ENCODE measurements at places on chromosomes 7 and 10. TPM values are rescaled to one million over a fixed set of nuclear protein-coding genes. Genes with fewer than 3 reads are reported as not detected.

GRCh38 chr10:71512312-71512711 is 115.6 kb downstream of the CDH23 start:
- DNase-seq: no peak

DNA sequence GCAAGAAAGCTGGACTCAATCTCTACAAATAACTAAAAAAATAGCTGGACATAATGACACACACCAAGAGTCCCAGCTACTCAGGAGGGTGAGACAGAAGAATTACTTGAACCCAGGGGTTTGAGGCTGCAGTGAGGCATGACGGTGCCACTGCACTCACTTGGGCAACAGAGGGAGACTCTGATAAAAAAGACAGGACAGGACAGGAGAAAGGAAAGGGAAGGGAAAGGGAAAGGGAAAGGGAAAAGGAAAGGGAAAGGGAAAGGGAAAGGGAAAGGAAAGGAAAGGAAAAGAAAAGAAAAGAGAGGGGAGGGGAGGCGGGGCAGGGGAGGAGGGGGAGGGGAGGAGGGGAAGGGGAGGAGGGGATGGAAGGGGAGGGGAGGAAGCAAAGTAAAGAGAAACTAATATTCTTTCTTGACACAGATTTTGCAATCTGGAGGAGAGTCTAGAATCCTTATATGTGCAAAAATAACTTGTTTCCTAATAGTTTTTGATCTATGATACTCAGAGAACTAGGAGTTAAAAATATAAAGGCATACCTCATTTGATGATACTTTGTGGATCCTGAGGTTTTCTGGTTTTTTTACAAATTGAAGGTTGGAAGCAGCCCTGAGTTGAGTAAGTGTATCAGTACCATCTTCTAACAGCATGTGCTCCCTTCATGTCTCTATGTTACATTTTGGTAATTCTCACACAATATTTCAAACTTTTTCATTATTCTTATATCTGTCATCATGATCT is 8.0 kb downstream of the SAR1A start:
- no peak for DNase-seq

- DNase-seq: no peak
Observed at GRCh38 chr10:109173121-109173520, 750.2 kb downstream of the XPNPEP1 start.

- peak; percentile 54 for DNase-seq
Observed at GRCh38 chr10:10589540-10590303, 427.9 kb upstream of the CELF2 start.

DNA sequence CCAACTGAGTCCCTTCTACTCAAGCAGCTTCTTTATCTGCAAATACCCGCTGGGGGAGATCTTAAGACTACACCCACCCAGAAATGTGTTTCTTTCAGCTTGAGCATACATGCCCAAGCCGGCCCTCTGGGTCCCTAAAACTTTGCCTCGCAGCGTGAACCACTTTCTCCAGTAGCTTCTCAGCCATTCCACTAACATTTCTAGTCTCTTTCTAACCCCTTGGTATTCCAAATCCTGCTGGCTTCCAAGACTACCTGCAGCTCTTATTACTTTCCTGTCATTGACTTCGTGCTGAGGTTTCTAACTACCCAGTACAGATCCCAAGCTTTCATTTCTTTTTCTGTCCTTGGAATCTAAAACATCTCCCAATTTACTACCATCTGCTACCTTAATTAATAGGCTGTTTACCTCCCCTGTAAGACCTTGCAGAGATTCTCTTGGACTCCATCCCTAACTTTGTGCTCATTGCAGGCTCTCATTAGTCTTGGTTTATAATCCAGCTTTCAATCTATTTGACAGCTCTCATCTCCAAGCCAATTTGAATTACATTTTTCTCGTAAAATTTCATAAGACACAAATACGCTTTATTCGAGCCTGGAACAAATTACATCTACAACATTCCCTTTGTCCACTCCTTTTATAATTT is 153.6 kb downstream of the FGFR2 start:
- DNase-seq: no peak

DNA sequence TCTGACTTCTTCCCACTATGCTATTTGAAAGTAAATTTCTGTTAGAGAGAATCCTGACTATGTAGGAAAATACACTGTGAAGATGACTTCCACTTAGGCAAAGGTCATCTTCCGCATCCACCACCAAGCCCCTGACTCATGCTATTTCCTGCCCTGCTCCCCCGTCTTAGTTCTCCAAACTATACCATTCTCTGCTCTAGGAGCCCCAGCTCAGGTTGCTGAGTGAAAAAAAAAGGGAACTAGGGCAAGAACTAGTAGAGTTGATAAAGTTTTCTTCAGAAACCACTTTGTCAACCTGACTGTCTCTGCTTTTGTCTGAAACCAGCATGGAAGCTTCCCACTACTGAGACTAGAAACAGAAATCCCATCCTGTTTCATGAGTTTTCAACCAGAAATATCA is 96.9 kb downstream of the EVX1 start:
- no peak for DNase-seq

- peak; percentile 32 for DNase-seq
Observed at GRCh38 chr10:100346351-100346764, 675 bp upstream of the SCD start.

DNA sequence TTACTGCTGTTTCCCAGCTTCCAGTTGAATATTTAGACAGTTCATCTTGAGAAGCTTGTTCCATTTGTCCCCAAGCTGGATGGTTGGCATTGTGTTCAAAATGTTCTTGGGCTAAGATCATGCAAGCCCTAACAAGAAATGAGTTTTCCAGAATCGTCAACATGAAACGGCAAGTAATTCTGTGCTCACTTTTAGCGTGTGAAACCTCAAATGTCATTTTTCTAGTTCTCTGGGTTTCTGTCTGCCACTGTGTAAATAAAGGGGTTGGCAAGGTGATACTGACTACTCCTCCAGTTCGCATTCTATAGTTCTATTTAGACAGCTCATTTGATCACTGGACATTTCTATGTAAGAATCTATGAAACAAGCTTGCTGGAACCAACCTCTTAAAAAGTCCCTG is 194.0 kb downstream of the AHR start:
- DNase-seq: no peak

DNA sequence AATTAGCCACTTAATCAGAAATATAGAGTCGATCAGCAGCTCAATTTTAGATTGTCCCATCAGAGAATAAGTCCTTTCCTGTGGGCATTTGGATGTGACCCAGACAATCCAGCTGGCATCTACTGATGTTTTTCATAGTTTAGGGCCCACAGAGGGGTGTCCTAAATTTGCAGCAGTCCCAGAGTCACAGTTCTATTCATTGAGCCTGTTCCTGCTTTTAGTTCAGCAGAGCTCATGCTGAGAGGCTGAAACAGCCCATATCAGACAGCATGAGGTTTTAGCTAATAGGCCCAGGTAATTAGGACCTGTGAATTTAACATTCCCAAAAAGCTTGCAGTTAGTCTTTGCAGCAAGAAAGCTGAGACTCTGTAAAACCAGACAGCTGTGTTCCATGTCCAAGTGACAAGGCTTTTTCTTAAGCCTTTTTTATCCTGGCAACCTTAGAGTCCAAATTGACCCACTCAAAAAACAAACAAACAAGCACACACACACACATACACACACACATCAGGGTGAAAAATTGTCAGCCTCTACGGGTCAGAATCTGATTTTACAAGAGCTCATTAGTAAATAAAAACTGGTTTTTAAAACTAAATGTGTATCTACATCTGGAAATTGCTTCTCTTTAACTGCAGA is 33.7 kb downstream of the ANKIB1 start:
- no peak for DNase-seq

GRCh38 chr10:124695259-124695658 is 48.9 kb downstream of the FAM53B start:
- no peak for DNase-seq

DNA sequence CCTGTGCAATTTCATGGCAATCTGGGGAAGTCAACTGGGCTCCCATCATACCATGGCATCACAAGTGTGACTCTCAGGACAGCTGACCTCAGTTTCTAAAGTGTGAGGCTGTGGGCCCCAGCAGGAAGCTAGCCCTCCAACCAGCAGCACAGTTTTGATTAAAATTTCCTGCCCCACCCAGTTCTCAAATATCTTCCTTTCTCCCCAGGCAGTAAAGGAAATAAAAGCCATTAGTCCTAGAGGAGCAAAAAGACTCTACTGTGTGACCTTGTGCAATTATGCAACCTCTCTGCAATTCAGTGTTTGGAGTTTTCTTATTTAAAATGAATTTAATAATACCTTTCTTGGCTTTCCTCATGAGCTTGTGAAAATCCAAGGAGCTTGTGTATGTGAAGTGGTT is 143.1 kb upstream of the CDCA7L start:
- no peak for DNase-seq

PNLIP gene
- total RNA-seq: 1.7 TPM

CXCL12 gene
- total RNA-seq: 91.0 TPM

DNA sequence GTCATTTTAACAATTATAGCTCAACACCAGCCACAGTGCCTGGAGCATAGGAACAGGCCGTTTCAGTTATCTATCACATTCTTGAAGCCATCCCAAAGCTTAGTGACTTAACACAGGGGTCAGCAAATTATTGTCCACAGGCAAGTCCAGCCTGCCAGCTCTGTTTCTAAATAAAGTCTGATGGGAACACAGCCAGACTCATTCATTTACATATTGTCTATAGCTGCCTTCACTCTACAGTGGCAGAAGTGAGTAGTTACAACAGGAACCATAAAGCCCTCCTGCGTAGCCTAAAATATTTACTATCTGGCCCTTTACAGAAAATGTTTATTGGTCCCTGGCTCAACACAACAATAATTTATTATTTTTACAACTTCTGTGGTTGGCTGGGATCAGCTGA is 407.5 kb upstream of the AUTS2 start:
- DNase-seq: no peak

HPSE2 gene
- 0.13 TPM for total RNA-seq

GRCh38 chr10:64430690-64431323 is 909.6 kb downstream of the REEP3 start:
- no peak for DNase-seq

ANKRD1 gene
- 1,966 TPM for total RNA-seq

DNA sequence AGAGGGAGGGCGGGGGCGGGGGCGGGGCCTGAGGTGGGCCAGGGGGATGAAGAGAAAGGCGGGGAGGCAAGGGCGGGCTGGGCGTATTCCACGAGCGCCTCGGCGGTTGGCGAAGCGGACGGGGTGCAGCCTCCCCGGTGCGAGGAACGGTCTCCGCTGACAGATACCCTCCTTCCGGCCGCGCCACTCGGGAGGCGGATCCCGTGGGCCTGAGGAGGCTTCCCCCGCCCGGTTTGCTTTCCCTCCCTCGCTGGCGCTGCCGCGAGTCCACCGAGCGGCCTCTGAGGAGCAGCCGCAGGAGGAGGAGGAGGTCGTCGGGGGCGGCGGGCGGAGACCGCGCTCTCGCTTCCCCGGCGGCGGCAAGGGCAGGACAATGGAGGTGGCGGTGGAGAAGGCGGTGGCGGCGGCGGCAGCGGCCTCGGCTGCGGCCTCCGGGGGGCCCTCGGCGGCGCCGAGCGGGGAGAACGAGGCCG is at the start of gene TRIM24:
Gene TRIM24 (plus strand): TSS at position 84 of the 473 bp plus-strand sequence. CDS start 290 bp downstream, at position 374.
- DNase-seq: peak; percentile 97

FEZF1 gene
- not detected for total RNA-seq

DNA sequence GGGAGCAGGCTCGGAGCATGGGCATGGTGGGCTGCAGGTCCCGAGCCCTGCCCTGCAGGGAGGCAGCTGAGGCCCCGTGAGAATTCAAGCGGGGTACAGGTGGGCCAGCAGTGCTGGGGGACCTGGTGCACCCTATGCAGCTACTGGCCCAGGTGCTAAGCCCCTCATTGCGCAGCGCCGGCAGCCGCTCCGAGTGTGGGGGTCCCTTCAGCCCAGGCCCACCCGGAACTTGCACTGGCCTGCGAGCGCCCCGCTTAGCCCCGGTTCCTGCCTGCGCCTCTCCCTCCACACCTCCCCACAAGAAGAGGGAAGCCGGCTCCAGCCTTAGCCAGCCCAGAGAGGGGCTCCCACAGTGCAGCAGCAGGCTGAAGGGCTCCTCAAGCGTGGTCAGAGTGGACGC is 250.7 kb downstream of the CRPPA start:
- DNase-seq: no peak

PRXL2A gene
- 85.3 TPM for total RNA-seq

ST8SIA6 gene
- total RNA-seq: 11.0 TPM

NCAPG2 gene
- total RNA-seq: 4.8 TPM

- DNase-seq: no peak
Observed at GRCh38 chr7:24434972-24435371, 138.3 kb upstream of the PALS2 start.

CYCS gene
- total RNA-seq: 662 TPM

GPR85 gene
- 0.94 TPM for total RNA-seq

DNA sequence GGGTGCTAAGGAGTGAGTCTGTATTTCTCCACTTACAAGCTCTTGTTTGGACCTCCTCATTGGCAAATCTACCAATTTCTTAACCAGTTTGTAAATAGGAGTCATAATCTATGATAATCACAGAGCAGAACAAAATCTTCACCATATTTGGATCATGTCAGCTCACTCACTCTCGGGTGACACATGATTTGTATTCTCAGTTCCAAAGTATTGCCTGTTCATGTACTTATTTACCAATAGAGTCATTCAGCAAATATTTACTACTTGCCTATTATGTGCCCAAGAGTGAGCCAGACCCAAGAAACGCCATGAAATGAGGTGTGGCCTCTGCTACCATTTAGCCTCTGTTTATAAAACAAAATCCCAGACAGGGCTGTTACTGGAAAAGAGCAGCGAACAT is 114.8 kb downstream of the TSPAN12 start:
- no peak for DNase-seq

LBX1 gene
- not detected for total RNA-seq

GRCh38 chr10:62637249-62638061 is 167.1 kb upstream of the ADO start:
- DNase-seq: no peak

GRCh38 chr7:96033009-96033598 is 260.8 kb downstream of the DYNC1I1 start:
- DNase-seq: no peak

ANKRD7 gene
- total RNA-seq: not detected

DNA sequence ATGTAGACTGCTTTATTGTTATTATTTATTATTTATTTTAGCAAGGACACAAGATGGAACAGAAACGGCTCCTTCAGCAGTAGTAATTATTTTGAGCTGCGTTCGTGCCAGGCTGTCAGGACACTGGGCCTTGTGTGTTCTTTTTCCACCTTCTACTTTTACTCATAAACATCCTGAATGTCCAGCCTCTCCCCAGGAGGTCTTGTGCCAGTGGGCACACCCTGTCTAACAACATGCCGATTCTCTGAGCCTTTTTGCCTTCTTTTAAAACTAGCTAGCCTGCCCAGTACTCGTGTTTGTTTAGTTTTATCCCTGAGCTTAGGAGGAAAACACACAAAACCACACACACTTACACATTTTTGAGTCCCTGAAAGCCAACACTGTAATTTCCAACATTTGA is 1.2 kb downstream of the SCIN start:
- DNase-seq: no peak

GRCh38 chr7:131830681-131831080 is 274.3 kb upstream of the PODXL start:
- DNase-seq: no peak

ITPRID1 gene
- not detected for total RNA-seq

DNA sequence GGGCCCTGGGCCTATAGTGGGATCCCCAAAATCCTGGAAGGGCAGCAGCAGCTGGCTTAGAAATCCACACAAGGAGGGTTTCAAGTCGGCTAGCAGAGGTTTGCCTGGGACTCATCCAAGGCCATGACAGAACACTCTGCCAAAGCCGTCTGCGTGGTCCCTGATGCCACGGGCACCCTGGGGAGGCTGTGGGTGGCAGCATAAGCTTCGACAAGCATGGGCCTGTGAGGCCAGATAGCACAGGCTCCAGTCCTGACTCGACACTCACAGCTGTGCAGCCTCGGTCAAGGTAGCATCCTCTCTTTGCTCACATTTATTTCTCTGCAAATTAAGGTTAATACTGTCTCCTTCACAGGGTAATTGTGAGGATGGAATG is 138.3 kb downstream of the JCAD start:
- DNase-seq: no peak

HYAL4 gene
- total RNA-seq: 0.88 TPM

- no peak for DNase-seq
Observed at GRCh38 chr10:116073001-116073400, 200.0 kb downstream of the GFRA1 start.

All from heart right ventricle (tissue), 16 donors.